ENCODE measurements at places on chromosomes 16 and 17.
A peak's percentile ranks its signal among the peaks of the same experiment; 100 is the strongest.

DNA sequence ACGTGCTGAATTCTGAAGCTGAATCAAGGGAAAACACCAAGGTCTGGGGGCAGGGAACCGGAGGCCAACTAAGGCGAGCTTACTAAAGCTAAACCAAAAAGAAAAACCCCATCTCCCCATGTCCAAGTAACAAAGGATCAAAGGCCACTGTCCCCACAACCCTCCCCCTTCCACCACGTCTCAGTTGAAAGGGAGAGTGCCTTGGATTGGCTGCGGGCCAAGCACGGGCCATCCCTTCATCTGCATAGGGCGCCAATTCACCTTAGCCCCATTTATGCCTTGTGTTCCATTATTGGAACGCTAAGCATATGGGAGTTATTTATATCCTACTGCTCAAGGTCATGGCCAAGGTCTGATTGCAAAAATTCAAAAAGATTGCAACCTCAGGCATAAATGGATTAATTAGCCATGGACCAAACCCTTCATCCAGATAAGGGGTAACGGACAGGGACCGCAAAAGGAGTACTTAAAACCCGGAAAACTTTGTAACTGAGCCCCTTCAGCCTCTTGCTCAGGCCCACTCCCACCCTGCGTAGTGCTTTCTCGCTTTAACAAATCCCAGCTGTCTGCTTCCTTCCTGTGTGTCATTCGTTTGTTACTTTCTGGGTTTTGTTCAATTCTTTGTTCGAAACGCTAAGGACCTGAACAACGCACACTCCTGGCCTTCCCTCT, 740 bp upstream of the ATP6V0D1 start:
- no peak for DNase-seq

DNA sequence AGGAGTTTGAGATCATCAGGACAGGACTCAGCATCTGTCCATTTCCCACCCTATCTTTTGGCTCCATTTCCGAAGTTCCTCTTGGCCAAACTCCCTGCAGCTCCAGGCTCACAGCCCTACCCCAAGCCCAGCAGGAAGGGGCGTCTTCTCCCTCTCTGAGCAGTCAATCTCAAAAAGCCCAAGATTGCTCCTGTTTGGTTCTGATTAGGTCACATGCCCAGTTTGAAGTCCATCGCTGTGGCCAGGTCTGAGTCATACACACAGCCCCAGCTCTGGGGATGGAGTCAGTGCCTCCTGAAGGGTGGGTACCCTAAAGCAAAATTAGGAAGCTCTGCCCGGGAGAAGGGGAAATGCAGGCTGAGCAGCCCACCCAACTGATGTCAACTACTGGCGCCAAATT, 23.9 kb downstream of the SNX20 start:
- DNase-seq = no peak

DNA sequence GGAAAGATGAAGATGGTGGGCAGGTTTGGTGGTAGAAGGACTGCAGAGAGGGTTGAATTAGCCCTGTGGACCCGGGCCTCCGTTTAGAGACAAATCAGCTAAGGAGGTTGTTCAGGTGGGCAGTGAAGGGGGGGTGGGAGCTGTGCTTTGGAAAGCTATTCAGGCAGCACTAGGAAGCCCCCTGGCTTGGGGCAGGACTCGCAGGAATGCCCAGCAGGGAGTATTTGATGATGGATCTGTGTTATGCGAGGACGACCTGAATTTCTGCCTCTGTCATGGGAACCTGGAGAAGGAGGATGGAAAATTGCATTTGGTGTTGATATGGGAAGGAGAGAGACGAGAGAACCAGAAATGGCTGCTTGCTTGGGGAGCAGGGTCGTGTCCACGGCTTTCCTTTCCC, 3.5 kb downstream of the SPDYE4 start:
- DNase-seq = no peak

GRCh38 chr17:79188048-79188447, 113.4 kb downstream of the ENGASE start:
- no peak for DNase-seq

DNA sequence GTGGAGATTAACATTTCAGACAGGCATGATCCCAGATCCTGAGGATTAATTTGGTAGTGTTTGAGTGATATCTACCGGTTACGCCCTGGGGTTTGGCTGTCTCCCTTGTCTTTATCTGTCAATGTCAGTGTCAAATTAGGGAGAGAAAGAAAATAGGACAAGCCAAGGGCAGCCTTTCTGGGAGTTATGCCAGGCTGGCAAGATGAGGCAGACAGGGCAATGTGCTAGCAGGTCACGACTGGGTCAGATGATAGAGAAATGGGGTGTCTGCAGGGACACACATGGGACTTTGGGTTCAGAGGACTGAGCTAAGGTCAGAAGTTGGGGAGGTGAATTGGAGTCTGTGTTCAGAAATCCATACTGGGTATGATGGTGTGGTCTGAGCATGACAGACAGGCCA, 27.4 kb upstream of the LYRM9 start:
- DNase-seq = peak; percentile 28

GRCh38 chr17:40316571-40317344, 7.8 kb downstream of the RARA start:
- DNase-seq = no peak

- peak; percentile 4 for DNase-seq
Observed at GRCh38 chr17:35537601-35538141, at the start of gene SLFN12L. Gene SLFN12L, minus strand, starts transcription at chr17:35537678. Its CDS starts 15,314 bp downstream, at chr17:35522364.

Measured in hematopoietic multipotent progenitor cell treated with erythropoietin and hydrocortisone succinate and interleukin-3 and kit ligand, for 17 days (in vitro differentiated cells).